Head of caudate nucleus (tissue), 42 donors: ENCODE measurements at places on chromosomes 7 and 10.
A peak's percentile ranks its signal among the peaks of the same experiment; 100 is the strongest.

GRCh38 chr7:2824678-2825461 is 19.2 kb downstream of the GNA12 start:
- no peak for DNase-seq

DNA sequence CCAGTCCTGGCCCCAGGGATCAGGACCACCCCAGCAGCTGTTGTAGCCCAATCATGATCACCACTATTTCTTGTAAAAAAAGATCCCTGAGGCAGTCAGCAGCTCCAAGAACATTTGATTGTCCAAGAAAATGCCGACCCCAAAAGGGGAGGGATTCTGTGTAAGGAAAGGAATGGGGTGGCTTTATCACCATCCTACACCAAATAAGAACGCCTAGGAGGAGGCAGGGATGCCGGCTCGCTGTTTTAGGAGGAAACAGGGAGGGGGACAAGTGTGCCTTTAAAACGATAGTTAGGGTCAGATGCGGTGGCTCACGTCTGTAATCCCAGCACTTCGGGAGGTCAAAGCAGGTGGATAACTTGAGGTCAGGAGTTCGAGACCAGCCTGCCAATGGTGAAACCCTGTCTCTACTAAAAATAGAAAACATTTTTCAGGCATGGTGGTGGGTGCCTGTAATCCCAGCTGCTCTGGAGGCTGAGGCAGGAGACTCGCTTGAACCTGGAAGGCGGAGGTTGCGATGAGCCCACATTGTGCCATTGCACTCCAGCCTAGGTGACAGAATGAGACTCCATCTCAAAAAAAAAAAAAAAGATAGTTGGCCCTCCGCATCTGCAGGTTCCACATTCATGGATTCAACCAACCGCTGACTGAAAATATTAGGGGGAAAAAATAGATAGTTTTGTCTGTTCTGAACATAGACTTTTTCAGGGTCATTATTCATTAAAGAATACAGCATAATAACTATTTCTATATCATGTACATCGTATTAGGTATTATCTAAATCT is 63.6 kb downstream of the PDIA4 start:
- no peak for DNase-seq

GRCh38 chr7:123348690-123349089 is 148.9 kb upstream of the SLC13A1 start:
- DNase-seq, result no peak

GRCh38 chr10:51932530-51932929 is 233.1 kb upstream of the CSTF2T start:
- DNase-seq, result no peak

DNA sequence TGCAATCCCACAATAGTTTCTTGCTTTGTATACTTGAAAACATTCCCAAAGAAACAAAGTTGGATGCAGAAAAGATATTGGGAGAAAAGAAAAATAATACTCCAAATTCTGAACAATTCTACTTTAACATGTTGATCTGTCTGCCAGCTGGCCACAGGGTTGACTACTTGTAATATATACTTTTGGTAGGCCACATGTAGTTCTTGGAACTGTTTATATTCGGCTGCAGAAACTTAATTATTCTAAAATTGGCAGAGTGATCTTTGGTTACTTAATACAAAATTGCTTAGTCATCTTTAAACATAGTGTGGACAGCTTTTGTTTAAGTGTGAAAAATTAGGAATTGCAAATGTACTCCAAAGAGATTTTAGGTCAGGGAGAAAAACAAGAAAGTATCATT is 76.0 kb downstream of the CALD1 start:
- DNase-seq, result no peak

DNA sequence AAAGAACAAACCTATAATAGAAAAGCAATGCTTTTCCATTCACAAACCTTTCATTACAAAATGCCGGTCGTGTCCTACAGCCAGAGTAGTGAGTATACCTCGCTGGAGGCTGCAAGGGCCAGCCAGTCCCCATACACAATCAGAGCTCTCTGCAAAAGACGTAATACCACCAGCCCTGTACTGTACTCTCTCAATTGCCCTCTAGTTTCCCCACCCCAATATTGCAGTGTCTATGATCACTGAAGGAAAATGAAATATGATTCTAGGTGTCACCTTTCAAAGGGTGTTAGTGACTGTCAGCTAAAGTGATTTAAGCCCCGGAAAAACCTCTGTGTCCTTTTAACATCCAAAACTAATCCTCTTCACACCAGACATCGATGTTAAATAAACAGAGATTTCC is 24.8 kb downstream of the PLXNA4 start:
- no peak for DNase-seq

DNA sequence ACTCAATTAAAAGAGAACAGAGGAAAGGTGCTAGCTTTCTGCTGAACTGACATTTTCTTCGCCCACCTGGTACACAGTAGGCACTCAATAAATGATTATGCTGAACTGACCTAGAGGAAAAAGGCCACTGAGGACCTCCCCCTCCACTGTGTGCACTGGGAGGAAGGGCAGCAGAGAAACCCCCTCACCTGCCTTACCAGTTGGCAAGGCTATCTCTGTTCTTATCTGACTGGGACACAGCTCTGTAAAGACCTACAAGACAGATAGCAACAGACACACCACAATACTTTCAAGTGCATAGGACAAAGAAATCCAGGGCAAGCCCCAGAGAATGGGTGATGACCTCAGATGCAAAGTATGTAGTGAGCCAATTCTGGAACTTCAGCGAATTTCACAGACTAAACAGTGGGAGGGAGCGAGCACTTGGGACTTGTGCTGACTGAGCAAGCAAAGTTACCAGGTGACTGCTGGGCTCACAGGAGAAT is 30.4 kb downstream of the PDLIM1 start:
- DNase-seq, result no peak

DNA sequence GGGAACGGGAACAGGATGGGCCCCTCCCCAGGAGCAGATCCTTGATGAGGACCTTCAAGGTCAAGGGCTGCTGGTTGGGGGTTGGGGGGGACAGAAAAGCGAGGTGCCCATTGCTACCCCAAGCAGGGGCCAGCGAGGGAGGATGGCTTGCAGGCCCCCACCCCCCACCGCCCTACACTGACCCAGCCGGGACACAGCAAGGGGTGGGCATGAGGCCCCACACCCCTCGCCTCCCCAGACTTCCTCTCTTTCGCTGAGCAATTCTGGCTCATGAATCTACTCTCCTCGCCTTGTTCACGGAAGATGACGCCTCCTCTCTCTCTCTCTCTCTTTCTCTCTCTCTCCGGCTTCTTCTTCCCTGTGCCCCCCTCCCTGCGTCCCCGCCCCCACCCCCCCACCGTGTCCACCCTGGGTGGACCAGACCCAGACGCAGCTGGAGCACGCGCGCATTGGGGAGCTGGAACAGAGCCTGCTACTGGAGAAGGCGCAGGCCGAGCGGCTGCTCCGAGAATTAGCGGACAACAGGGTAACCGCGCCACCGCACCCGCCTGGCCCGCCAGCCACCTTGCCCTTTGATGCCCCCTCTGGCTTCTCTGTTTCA is 81.1 kb upstream of the GTF2IRD1 start:
- DNase-seq, result peak; percentile 85

- DNase-seq, result no peak
Measured at GRCh38 chr10:51106311-51106945, 32.1 kb downstream of the PRKG1 start.

GRCh38 chr10:101042667-101043362 is 11.8 kb downstream of the SFXN3 start:
- DNase-seq, result peak; percentile 91

- DNase-seq, result peak; percentile 66
Measured at GRCh38 chr10:110568055-110568735, 700 bp downstream of the SMC3 start.

- no peak for DNase-seq
Measured at GRCh38 chr7:141102436-141102835, 28.6 kb downstream of the TMEM178B start.

GRCh38 chr7:40316176-40316575 is 181.4 kb downstream of the SUGCT start:
- DNase-seq, result no peak

- peak; percentile 81 for DNase-seq
Measured at GRCh38 chr10:101843032-101844021, at the start of gene KCNIP2. KCNIP2 (minus strand) TSS chr10:101843800; CDS start chr10:101843568, 232 bp downstream.

DNA sequence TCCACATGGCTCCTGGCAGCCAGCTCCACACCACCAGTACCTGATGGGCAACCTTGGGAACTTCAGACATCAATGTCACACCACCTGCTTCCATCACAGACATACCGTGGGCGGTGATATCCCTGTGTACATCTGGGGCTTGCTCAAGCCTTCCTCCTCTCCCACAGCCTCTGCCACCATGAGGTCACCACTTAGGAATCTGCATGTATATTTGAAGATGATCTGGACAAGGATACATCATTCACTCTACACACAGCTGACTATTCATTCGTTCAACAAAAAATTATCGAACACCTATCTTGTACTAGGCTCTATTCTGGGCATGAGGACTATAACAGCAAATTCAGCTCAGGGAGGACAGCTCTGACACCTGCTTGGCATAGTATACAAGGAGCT is 6.8 kb downstream of the DLG5 start:
- DNase-seq, result no peak

GRCh38 chr10:71589617-71590551 is 129.7 kb downstream of the C10orf105 start:
- DNase-seq, result no peak

GRCh38 chr10:23692736-23693135 is 253.9 kb downstream of the OTUD1 start:
- no peak for DNase-seq

- no peak for DNase-seq
Measured at GRCh38 chr10:90787393-90788198, 70.2 kb downstream of the HTR7 start.

GRCh38 chr10:133608855-133609254 is 17.7 kb downstream of the FRG2B start:
- DNase-seq, result no peak
